ENCODE measurements at places on chromosomes 16 and 17.
A peak's percentile ranks its signal among the peaks of the same experiment; 100 is the strongest.

DNA sequence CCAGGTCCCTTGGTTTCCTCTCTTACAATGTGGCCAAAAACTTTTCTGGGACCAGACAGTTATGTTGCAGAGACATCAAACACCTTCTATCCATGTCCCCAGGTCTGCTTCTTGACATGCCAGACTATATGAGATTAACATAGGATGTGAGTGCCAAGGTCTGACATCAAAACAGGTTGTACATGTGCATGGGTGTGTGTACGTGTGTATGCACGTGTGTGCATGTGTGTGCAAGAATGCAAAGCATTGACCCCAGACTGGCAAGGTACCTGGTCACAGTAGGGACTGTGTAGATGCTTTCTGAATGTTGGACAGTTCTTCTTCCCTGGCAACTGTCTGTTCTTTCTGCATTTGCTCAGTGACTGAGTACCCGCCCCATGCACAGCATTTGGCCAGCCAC lies 85.6 kb downstream of the NDE1 start:
- DNase-seq: no peak

GRCh38 chr17:2704890-2705248 lies 6.7 kb downstream of the CLUH start:
- DNase-seq: no peak

GRCh38 chr16:82043680-82044584 lies 8.9 kb downstream of the HSD17B2 start:
- no peak for DNase-seq

GRCh38 chr17:68750208-68750562 lies 149.0 kb upstream of the FAM20A start:
- no peak for DNase-seq

GRCh38 chr17:60301649-60302048 lies 90.3 kb downstream of the USP32 start:
- DNase-seq: no peak

DNA sequence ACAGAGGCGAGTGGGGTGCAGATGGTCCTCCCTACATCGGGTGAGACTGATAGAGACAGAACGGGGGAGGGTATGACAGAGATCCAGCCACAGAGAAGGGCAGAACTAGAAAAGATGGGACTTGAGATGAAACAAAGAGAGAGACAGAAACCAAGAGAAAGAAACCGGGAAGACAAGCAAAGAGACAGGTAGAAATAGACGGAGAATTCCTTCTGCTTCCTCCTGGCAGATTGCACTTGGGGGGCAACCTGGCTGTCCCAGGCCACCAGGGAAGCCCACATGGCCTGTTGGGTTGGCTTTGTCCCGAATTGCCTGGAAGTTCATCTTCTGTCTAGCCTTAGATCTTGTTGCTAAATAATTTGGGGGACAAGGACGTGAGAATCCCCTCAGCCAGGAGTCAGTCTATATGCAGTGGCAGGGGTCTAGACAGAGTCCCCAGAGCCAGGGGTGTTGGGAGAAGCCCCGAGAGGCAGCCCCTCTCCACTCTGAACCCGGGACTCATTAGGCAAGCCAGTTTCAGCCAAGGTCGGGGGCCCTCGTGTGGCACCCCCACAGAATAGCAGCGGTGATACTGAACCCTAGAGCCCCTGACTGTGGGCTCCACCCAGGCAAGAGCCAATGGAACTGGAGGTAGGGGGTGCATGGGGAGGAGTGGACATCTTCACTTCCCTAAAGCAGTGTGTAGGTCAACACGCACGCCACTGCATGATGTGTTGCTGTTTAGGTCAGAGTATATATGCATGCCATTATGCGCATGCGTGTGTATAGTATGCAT lies 627 bp upstream of the TSPOAP1 start:
- no peak for DNase-seq

GRCh38 chr16:4067262-4068001 lies 48.8 kb downstream of the ADCY9 start:
- no peak for DNase-seq

- DNase-seq: no peak
Measured at GRCh38 chr17:80759377-80759673, 214.7 kb downstream of the RPTOR start.

DNA sequence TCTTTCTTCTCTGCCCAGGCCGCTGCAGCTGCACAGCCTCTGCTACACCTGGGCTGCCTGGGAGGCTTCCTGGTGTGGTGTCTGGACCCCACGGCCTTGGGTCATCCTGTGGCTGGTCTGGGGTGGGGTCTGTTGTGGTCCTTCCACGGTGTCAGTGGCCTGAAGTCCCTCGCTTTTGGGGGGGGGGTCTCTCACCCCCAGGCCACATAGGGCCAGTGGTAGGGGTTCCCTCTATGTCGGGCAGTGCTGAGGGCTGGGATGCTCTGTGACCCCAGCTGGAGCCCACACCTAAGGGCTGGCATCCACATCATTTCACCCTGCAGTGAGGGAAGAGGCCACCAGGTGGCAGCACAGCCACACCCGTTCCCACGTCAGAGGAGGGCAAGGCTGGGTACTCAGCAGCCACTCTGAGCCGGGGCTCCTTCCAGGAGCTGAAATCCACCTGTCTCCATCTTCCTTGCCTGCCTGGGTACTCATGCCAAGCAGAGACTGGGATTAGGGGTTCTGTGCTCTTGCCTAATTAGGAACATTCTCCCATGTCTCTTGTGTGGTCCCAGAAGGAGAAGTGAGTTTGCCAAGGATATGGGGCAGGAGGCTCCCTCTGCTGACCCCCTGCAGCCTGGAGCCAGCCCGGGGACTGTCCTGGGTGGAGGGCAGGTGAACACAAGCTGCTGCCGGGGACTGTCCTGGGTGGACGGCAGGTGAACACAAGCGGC lies 13.0 kb downstream of the ENGASE start:
- peak; percentile 14 for DNase-seq

GRCh38 chr16:2154533-2155090 lies 970 bp upstream of the TRAF7 start:
- DNase-seq: no peak

GRCh38 chr16:85291302-85292148 lies 179.3 kb upstream of the CIBAR2 start:
- no peak for DNase-seq

DNA sequence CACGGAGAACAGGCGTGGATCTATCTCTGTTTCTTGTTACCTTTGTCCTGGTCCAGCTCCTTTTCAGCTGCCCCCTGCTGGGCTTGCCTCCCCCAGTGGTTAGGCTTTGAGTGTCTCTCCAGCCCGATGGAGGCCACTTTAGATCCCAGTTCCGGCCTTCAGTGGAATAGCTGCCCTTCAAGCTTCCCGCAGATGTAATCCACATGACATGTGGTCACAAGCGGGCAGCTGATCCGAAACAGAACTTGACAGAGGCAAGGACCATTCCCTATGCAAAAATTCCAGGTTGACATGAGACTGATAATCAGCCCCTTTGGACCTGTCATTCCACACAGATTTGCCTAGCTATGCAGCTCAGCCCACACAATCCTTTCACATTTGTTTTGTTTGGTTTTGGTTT lies 40.6 kb upstream of the AQP8 start:
- no peak for DNase-seq

DNA sequence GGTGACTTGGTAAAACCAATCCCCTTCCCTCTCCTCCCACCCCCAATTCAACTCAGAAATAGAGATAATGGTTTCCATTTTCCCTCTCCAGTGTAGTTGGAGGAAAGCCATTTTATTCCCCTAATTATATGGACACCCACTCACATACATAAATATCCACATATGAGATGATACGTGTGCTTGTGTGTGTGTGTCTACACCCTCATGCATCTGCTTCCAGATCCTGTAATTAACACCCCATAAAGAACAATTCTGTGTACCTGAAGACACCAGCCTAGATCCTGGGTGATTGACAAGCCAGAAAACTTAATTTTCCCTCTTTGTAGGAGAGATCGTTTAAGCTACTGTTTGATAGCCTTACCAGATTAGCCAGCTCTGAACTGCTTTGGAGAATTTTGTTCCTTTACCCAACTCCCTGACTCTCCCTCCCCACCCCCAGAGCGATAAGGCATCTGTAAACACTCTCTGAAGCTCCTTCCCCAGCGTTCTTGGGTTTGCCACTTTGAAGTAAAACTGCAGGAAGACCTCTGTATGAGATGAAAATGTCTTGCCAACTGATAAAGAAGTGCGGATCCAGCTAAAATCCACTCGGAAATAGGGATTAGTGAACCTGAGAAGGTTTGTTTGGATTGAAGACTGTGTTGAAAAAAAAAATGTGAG lies 175.7 kb downstream of the RGS9 start:
- DNase-seq: no peak

GRCh38 chr16:55698331-55698730 lies 42.5 kb downstream of the SLC6A2 start:
- no peak for DNase-seq

GRCh38 chr16:62462971-62463370 lies 426.7 kb upstream of the CDH8 start:
- DNase-seq: no peak

GRCh38 chr16:79250502-79251098 lies 349.9 kb downstream of the MAF start:
- no peak for DNase-seq

DNA sequence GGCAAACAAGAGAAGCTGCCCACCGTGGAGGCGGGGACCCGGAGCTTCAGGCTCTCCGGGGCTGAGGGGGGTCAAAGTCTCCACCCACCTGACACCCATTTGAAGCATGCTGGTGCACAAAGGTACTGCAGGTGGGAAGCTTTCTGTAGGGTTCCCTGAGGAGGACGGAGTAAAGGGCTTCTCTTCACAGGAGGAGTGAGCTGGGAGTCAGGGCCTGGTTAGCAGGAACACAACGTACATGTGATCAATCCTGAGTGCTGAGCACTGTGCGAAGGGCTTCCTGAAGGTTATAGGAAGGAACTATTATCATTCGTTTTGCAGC lies 252.9 kb upstream of the RPL38 start:
- DNase-seq: no peak

- no peak for DNase-seq
Measured at GRCh38 chr17:35892091-35893035, 12.2 kb upstream of the CCL5 start.
